ENCODE measurements at places on chromosomes 3 and 15.

- DNase-seq, result no peak
Measured at GRCh38 chr3:182683858-182684257, 109.4 kb upstream of the ATP11B start.

- no peak for DNase-seq
Measured at GRCh38 chr3:143786219-143787191, 61.8 kb downstream of the SLC9A9 start.

DNA sequence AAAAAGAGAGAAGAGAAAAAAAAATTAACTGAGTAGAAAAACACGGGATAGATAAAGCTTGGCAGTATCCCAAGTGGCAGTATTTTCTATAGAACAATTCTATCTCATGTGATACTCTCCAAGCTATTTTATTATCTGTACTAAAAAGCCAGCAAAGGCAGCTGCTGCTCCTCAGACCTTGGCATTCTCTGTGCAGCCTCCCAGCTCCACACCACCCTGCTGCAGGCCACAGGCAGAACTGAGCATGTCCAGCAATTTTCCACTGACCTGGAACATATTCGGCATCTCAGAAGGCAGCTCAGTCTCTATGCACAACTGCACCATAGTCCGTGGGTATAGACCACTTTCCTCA, 1161.4 kb downstream of the IGSF11 start:
- DNase-seq, result peak; percentile 87

DNA sequence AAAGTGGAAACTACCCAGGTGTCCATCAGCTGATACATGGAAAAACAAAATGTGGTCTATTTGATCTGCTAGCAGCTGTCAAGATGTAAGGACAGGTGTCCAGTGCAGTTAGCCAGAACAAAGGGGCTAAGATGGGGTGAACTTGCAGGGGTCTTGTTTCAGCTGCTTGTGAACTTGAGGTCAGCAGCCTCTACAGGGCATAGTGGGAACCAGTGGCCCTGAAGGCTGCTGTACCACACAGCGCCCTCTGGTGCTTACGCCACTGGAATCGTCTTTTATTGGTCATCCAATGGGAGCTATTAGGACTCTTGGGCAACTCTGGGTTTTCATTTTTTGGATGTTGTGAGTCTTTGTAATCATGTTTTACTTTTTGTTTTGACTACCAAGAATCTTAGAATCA, 62.2 kb upstream of the CTSH start:
- DNase-seq, result no peak

GRCh38 chr15:85547386-85547785, 167.0 kb downstream of the AKAP13 start:
- no peak for DNase-seq

GRCh38 chr3:159234306-159234705, 432.5 kb downstream of the MFSD1 start:
- no peak for DNase-seq

- DNase-seq, result no peak
Measured at GRCh38 chr3:11050666-11051323, 58.2 kb downstream of the SLC6A1 start.

DNA sequence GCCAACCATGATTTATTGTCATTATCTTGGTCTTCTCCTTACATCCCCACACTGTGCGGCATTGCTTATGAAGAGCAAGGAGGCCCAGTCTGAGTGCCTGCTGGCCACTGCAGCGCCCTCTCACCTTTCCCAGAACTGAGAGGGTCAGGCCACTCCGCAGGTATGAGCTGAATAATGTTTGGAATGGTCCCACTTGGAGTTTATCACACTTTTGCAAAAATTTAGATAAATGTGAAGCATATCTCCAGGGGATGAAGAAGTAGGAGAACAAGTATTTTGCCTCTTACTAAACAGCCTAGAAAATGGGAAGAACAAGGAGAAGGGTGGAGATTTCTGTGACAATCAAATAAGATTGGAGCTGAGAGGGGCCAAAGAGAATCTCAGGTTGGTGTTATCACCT, 74.4 kb upstream of the GSK3B start:
- DNase-seq, result no peak

GRCh38 chr15:50098545-50098944, 20.5 kb downstream of the ATP8B4 start:
- DNase-seq, result no peak

- no peak for DNase-seq
Measured at GRCh38 chr3:9130345-9131305, 118.8 kb downstream of the SRGAP3 start.

DNA sequence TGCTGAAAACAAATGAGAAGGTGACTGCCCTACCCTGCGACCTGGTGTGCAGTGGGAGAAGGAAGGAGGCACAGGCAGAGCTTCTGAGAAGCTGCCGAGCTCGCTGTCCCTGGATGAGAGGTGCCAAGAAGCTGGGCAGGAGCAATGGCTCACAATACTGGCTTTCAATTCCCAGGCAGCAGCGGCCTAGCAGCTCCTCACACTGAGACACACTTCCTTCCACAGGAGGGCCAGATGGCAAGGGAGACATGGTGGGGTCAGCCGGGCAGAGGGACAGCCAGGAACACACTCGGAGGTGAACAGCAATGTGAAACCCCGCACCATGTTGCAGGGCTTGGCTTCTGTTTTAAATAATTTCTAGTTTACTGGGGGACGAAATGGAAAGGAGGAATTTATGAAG, 314.6 kb downstream of the EPHB1 start:
- no peak for DNase-seq

- DNase-seq, result peak; percentile 3
Measured at GRCh38 chr3:14507305-14507741, 32.8 kb downstream of the GRIP2 start.

DNA sequence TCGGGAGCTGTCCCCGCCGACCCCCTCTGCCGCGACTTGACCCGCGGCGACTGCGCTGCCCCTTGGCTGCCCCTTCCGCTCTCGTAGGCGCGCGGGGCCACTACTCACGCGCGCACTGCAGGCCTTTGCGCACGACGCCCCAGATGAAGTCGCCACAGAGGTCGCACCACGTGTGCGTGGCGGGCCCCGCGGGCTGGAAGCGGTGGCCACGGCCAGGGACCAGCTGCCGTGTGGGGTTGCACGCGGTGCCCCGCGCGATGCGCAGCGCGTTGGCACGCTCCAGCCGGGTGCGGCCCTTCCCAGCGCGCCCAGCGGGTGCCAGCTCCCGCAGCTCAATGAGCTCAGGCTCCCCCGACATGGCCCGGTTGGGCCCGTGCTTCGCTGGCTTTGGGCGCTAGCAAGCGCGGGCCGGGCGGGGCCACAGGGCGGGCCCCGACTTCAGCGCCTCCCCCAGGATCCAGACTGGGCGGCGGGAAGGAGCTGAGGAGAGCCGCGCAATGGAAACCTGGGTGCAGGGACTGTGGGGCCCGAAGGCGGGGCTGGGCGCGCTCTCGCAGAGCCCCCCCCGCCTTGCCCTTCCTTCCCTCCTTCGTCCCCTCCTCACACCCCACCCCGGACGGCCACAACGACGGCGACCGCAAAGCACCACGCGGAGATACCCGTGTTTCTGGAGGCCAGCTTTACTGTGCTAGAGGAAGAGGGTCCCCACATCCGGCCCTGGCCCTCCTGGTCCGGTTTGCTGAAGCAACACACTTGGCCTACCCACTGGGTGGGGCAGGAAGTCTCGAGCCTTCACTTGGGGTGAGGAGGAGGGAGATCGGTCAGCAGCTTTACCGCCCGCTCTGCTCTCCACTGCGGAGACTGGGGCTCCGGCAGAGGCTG, at the start of gene RASSF1:
Gene RASSF1, minus strand, starts transcription at position 389 of the 882 bp plus-strand sequence. Its CDS starts 31 bp downstream, at position 358.
- no peak for DNase-seq

DNA sequence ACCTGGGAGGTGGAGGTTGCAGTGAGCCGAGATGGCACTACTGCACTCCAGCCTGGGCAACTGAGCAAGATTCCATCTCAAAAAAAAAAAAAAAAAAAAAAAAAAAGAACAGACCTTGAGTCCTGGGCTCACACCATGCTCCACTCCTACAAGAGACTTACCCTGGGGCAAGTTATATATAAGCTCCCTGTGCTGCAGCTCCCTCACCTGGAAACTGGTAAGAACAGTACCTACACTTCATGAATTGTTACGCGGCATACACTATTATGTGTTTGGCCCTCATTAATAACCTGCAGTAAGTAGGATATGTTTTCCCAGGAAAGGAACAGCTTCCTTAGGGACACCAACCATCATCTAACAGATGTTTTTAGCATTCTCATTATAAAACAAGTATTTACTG, 119.6 kb downstream of the FMN1 start:
- no peak for DNase-seq

Data from NCI-H1092 (cell line).